ENCODE measurements at places on chromosomes 5 and 9.

DNA sequence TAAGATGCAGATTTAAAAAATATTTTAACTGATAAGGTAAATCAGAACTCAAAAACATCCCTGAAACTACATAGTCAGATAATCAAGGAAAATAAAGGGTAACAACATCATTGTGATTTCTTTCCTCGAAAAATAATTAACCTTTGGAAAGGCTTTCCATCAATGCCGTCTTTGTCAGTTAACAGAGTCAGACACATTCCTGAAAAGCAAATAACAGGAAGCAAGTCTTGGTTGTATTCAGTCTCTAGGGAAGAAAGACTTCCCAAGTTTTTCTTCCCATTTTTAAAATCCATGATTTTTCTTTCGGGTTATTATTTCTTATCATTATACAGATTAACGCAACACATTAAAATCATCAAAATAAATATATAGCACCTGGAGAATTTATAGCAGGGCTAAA is 256.4 kb upstream of the CDH6 start:
- no peak for DNase-seq

GRCh38 chr9:5499157-5499556 is 11.2 kb upstream of the PDCD1LG2 start:
- no peak for DNase-seq

DNA sequence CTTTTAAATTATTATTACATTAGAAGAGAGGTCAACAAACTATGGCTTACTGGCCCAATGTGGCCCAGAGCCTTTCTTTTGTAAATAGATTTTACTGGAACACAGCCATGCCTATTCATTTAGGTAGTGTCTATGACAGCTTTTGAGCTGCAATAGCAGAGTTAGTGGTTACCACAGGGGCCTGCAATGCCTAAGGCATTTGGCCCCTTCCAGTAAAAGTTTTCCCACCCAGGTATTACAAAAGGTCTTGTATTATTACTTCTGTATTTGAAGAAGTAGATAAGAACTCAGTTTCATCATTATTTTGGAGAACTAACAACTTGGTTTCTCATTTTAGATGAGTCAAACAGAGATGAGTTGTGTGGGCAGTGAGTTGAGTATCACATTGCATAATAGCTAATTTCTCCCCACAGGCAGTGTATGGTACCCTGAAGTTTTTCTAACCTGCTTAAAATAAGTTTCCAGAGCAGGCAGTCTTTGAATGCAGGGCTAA is 9.5 kb downstream of the MTRR start:
- peak; percentile 76 for DNase-seq

- no peak for DNase-seq
Measured at GRCh38 chr5:103452666-103453065, 109.9 kb downstream of the NUDT12 start.

GRCh38 chr9:34493972-34494535 is 28.7 kb downstream of the ENHO start:
- peak; percentile 6 for DNase-seq

- peak; percentile 51 for DNase-seq
Measured at GRCh38 chr9:124932333-124932732, 8.6 kb downstream of the GOLGA1 start.

- no peak for DNase-seq
Measured at GRCh38 chr5:140055152-140055551, 12.1 kb upstream of the NRG2 start.

DNA sequence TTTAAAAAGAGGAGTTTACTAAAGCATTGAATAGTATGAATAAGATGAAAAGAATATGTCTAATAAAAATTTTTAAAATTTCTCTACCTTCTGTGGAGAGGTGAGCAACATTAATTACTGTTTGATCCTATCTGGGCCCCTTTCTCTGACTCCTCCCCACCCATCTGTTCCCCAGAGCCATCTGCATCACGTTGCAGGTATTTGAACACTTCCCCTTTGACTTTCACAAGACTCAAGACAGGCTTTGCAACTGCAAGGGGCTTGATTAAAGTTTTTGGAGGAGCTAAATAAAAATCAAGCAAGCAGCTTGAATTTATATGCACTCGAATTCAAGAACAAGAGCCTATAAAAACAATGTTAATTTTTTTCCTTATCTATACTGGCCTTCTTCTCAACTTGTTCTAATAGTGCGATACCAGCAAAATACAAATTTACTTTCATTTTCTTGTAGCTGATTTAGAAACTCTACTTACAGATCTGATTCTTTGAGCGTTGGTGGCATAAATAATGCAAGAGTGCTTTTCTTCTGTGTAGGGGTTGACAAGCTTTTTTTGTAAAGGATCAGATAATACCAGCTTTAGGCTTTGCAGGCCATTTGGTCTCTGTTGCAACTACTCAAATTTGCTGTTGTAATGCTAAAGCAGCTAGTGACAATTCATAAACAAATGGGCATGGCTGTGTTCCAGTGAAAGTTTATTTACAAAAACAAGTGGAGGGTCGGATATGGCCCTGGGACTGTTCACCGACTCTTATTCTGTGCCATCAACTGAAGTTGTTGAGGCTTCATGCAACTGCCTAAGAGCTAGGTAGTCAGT is 21.2 kb downstream of the TXNDC8 start:
- DNase-seq, result peak; percentile 45

GRCh38 chr5:91906027-91906426 is 522.9 kb upstream of the ARRDC3 start:
- no peak for DNase-seq

DNA sequence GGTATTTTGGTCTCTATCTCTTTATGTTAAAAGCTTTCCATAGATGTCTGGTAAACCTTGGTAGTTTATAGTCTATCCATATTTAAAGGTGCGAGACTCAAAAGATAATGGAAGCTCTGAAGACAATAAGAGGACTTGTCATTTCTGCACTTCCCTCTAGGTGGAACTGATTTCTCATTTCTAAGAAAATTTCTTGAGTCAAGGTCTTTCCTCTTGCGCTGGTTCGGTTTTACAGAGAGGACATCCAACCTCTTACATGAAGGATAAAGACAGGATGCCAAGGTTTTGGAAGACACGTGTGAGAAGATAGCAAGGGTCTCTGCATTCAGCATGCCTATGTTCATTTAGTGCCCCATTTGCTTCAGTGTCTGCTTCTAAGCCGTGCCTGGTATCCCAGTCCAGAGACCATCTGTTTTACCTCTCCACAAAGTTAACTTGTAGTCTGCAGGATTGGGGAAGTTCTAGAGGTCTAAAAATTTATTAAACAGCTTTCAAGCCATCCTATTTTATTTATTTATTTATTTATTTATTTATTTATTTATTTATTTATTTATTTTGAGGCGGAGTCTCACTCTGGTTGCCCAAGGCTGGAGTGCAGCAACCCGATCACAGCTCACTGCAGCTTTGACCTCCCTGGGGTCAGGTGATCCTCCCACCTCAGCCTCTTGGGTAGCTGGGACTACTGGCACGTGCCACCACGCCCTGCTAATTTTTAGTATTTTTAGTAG is 41.6 kb downstream of the KIAA1191 start:
- DNase-seq, result peak; percentile 13

- DNase-seq, result no peak
Measured at GRCh38 chr9:34782372-34782771, 72.4 kb upstream of the CCL21 start.

DNA sequence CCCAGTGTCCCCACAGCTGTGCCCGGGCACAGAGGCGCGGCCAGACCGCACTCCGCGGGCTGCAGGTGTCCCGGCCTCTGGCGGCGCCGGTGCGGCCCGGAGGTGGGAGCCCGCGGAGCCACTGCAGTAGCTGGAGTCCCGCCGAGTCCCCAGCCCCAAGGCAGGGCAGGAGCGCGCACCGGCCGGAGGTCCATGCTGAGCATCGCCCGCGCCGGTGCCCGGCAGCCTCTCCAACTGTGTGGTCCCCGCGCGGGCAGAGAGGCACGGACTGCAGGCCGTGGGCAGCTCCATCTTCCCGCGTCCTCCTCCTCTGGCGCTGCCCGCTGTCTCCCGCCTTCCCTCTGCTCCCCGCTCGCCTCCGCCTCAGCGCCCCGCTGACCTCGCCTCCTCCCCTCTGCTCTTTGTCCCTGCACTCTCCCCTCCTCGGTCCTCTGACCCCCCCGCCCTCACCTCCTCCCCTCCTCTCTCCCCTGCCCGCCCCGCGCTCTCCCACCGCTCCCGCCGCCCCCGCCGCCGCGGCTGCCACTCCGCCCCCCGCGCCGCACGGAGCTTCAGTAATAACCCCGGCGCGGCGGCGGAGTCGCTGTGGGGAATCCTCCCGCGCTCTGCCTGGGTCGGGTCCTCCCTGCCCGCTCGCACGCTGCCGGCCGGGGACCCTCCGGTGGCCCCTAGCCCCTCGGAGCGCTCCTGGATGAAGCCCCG is at the start of gene ADAMTS16:
ADAMTS16 (plus strand) TSS at position 554 of the 702 bp plus-strand sequence; CDS start at position 692, 138 bp downstream.
- DNase-seq, result no peak

GRCh38 chr5:149857499-149857898 is 87.1 kb downstream of the PDE6A start:
- peak; percentile 7 for DNase-seq

DNA sequence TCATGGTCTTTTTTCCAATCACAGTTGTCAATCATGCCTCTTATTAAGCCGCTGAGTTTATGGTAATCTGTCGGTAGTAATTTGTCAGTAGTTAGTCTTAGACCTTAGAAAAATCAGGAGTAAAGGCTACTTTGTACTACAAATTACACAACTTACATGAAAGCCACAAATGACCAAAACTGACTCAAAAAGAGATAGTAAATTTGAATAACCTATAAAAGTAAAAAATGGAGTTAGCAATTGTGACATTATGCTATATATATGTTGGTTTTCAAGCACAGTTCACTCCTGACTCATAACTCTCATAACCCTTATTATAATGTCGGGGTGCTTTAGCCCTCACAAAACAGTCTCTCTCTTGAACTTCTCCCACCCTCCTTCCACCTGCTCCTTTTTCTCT is 251.8 kb downstream of the ROR2 start:
- DNase-seq, result no peak

DNA sequence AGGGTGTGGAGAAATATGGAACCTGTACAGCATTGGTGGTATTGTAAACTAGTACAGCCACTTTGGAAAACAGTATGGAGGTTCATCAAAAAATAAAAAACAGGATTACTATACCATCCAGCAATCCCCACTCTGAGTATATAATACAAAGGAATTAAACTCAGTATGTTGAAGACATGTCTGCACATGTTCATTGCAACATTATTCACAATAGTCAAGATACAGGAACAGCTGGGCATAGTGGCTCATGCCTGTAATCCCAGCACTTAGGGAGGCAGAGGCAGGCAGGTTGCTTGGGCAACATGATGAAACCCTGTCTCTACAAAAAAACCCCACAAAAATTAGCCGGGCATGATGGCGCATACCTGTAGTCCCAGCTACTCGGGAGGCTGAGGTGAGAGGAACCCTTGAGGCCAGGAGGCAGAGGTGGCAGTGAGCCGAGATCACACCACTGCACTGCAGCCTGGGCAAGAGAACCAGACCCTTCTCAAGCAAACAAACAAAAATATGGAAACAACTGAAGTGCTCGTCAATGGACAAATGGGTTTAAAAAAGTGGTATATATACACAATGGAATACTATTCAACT is 63.6 kb downstream of the TMEM174 start:
- DNase-seq, result no peak

DNA sequence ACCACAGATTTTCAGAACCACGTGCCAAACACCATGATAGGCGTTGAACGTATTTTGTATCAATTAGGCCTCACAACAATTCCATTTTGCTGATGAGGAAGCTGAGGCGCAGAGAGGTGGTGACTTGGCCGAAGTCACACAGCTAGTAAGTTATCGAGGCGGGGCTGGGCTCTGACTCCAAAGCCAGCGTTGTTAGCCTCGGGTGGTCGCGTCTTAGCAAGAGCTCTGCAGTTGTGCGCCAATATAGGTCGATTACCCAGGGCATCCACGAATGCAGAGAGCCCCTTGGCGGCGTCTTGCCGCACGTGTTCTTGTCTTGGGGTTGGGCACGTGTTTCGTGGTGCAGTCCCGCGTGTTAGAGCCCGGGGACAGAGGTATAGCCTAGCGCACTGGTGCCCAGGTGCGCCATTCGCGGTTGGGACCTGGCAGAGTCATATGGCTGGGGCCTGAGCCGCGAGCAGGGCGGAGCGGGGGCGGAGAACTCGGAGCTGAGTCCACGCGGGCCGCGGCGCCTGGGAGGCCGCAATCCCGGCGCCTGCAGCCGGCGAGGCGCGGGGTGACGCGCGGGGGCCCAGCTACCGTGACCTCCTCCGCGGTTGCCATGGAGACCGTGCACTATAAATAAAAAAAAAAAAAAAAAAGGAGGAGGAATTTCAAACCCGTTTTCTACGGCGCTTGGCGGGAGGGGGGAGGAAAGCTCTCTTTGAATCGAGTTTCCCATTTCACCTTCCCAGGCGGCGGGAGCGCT is 62.3 kb downstream of the CXXC5 start:
- no peak for DNase-seq

- no peak for DNase-seq
Measured at GRCh38 chr9:133693703-133694529, 44.2 kb downstream of the SARDH start.

GRCh38 chr9:117706421-117707116 is 2.4 kb downstream of the TLR4 start:
- peak; percentile 27 for DNase-seq

DNA sequence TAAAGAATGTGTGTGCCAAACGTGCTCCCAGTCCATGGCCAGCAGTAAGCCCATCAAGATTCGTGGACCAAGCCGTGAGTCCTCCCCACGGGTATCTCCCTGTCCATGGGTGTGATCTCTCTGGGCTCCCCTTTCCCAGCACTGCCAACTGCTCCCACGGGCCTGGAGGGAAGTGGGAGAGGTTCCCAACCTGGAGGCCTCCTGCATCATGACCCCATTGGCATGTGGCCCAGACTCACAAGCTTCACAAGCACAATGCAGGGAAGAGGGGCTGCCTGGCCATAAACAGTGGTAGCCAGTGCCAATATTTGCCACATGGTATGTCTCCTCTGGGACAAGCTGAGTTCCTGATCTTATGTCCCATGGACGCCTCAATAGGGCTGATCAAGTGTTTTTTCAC is 59.1 kb downstream of the ABLIM3 start:
- no peak for DNase-seq

DNA sequence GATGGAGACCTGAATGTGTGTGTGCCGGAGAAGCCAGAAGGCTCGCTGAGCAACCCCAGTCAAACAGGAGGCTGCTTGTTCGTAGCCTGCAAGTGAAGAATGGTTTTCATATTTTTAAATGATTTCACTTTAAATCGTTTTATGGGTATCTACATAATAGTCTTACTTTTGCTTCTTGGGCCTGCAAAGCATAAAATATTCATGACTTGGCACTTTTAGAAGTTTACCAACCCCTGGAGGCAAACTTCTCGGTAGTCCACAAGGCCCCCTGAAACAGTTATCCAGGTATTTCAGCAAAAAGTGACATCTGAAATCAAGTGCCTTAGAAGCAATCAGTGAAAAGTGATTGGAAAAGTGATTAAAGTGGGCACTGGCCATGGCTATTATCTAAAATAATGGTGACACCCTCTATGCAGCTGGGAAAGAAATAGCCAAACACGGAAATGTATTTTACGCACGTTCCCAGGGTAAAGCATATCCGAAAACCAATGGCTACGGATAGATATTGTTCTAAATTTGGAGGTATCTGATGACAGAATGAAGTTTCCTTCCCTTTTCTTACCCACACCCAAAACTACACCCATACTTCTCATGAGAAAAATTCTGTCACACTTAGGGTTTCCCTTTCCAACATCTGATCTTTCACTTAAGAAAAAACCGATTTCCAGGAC is 39.0 kb downstream of the RAPGEF1 start:
- no peak for DNase-seq

- DNase-seq, result no peak
Measured at GRCh38 chr9:80792726-80793125, 896.6 kb downstream of the TLE1 start.

Measured in AML-193 (cell line).